CD4-positive, alpha-beta T cell treated with Interleukin-21 for 1 hour (primary cell): ENCODE measurements at places on chromosomes 11 and 22.

DNA sequence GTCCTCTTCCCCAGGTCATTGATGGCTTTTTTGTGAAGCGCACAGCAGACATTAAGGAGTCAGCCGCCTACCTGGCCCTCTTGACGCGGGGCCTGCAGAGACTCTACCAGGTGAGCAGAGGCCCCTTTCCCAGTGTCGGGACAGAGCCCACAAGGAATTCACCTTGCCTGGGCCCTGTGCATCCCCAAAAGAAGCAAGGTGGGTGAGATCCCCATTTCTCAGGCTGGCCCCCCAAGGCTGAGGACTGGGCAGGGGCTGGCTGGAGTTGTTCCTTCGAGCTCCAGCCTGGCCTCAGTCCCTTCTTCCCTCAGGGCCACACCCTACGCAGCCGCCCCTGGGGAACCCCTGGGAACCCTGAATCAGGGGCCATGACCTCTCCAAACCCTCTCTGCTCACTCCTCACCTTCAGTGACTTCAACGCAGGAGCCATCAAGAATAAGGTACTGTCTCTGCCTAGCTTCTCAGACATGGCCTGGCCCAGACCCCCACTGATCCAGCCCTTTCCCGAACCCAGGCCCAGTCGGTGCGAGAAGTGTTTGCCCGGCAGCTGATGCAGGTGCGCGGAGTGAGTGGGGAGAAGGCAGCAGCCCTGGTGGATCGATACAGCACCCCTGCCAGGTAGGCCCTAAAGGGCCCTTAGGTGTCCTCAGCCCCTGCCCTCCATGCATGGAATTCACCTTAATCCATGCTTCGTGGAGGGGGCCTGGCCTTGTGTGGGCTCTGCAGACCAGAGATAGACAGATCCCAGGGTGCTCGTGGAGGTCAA lies 4.7 kb downstream of the MUS81 start:
- no peak for DNase-seq

DNA sequence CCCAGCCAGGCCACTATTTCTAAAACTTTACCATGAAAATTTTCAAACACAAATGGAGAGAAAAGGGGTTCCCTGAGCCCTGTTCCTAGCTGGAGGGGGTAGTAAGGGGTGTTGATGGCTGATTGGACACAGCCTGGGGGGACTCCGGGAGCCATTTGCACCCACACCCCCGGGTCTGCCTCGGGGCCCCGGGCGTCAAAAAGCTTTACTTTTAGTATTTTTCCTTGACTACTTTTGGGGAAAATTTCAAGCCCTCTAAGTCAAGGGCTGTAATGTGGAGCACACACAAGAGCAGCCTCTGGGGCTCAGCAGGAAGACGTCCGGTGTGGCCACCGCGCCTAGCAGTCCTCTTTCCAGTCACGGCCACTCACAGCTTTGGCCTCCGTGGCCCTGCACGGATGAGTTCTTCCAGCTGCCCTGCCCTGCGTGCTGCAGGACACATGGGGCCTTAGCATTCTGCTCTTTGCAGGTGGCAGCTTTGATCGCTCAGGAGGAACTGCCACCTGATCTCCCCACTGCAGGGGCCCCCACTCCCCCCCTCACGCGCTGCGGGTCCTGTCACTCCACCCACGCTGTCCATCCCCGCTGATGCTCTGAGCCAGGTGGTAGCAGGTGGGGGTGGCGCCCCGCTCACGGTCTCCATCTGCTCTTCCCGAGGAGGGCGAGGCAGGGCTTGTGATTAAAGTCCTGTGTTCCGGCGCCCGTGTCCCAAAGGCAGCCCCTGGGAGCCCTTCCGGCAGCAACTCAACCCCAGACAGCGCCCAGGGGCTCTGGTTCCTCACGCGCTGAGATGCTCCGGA lies 14.4 kb downstream of the RNH1 start:
- DNase-seq: no peak

- DNase-seq: no peak
These were observed 720 bp upstream of the FAR1 start for GRCh38 chr11:13667795-13668101.

DNA sequence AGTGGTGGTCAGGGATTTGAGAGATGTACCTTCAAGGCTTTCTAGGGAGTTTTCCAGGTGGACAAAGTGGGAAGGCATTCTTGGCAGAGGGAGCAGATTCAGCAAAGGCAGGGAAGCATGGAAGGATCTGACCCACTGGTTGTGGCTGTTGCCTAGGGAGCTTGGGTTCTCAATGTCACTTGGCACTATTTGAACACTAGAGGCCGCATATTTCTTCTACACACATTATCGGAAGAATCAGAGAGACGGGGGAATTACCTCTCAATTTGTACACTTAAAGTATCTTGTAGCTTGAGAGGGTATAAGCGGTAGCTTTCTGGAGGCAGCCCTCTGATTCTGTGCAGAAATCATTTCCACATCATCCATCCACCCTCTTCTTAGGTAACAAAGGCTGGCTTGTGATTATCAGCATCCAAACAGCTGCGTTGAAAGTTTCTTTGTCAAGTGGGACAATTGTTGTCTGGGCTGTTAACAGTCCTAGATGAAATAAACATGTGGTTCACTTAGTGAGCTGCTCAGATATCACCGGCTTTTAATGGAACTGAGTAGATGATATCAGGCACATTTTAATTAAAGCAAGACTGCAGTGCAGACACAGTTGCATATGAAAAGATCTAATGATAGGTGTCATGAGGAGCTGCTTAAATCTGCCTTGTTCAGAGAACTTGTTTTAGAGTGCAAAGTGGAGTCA lies 2.6 kb downstream of the NELL1 start:
- no peak for DNase-seq

GRCh38 chr11:83727251-83727650 lies 441.1 kb upstream of the CCDC90B start:
- DNase-seq: no peak

- no peak for DNase-seq
These were observed 32.4 kb downstream of the JAM3 start for GRCh38 chr11:134101282-134101681.

- no peak for DNase-seq
These were observed 51.8 kb upstream of the KIRREL3 start for GRCh38 chr11:127052404-127052803.

DNA sequence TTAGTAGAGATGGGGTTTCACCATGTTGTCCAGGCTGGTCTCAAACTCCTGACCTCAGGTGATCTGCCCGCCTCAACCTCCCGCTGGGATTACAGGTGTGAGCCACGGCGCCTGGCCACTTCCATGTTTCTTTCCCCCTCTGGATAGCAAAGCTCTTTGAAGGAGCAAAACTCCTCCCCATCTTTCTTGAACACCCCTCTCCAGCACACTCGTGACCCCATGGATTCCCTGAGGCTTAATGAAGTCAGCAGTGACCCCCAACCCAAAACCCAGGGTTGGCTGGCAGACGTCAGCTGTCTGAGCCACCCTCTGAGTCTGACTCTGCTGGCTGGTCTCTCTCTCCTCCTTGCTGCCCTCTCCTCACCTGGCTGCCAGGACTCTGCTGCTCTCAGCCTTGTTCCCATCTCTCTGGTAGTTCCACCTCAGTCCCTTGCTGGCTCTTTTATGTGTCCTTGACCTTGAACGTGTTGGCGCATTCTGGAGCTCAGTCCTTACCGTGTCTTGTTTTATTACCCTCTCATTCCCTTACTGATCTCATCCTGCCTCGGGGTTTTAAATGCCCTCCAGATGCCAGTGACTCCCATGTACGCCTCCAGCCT lies 44.5 kb downstream of the PARVG start:
- DNase-seq: no peak

DNA sequence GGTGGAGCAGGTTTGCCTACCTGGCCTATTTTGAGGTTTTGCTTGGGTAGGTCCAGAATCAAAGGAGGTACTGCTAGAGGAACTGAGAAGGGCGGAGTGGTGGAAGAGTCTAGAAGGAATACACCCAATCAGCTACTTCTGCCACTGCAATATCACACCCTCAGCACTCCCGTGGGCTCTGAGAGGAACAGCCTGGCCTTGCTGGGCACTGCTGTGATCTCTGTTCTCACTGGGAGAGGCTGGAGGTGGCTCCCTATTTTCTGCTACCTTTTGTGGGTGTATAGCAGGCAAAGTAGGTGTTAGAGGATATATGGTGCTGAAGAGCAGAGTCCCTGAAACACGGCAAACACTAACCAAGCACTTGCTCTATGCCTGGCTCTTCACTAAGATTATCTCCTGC lies 25.0 kb upstream of the IGSF22 start:
- DNase-seq: no peak

DNA sequence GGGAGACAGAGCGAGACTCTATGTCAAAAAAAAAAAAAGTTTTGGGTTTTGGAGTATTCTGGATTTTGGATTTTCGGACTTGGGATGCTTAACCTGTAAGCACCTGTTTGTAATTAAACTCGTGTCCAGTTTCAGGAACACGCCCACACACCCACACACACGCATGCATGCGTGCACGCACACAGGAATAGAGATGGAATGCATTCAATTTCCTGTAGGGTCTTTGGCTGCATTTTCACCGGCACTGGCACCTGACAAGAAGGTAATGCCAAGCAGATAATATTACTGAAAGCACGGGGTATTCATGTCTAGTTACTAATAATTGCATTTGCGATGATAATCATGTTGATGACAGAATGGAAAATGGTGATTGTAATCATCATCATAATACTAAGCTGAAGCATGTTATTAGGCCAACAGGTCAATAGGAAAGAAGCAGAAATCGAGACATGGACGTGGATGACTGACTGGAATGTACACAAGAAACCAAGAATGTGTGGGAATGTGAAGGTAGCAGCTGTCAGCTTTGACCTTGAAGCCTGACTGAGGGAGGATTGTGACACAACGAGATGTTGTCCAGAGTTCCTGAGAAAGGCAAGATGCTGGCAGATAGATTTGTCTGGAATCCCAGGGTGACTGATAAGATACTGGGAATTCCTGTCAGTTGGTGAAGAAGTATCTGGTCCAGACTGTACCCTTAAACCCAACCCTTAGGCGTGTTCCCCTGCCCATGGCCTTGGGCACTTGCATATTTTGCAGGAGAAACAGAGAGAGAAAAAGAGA lies 108.6 kb downstream of the SYN3 start:
- DNase-seq: no peak

GRCh38 chr11:100890789-100891188 lies 203.7 kb downstream of the ARHGAP42 start:
- no peak for DNase-seq

DNA sequence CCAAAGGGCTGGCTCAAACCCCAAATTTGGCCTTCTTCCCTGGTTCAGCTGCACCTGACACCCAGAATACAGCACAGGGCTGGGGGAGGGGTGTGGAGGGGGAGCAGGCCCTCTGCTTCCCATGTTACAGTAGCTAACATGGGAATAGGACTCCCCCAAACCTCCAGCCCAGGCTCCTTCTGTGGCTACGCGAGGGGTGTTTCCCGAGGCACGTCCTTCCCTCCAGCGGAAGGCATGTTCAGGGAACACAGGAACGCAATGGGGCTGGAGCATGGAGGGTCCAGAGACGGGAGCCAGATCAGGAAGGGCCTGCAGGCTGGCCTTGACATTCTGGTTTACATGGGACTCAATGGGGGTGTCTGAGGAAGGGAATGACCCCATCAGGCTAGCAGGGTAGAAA lies 11.8 kb upstream of the IGLL1 start:
- DNase-seq: no peak

DNA sequence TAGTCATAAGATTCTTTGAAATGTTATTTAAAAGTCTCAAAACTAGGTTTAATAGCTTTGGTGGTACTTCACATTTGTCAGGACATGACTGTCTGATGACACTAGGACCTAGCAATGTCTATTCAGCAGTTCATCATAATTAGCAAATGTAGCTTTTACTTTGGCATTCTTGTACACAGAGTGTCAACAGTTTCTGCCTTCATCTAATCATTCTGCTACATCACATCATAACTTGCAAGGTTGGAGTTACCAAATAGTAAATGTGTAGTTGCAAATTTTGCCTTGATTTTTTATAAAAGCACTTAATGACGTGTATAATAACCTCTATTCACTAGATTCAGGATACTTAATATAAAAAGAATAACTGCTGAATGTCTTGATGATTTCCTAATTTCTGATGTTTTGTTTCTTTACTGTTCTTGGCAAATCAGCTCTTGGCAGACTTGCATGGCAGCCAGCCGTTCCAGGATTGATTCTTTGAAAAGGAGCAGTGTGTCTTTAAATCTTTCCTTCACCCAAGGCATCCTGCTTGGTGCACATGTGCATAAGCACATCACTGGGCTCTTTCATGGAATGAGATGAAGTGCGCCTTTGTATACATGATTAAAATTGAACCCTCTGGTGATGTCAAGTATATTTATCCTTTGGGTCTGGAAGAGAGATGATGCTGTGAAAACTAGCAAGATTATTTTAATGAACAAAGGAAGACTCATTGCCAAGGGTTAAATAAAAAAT lies 12.2 kb downstream of the FBXO7 start:
- DNase-seq: no peak

DNA sequence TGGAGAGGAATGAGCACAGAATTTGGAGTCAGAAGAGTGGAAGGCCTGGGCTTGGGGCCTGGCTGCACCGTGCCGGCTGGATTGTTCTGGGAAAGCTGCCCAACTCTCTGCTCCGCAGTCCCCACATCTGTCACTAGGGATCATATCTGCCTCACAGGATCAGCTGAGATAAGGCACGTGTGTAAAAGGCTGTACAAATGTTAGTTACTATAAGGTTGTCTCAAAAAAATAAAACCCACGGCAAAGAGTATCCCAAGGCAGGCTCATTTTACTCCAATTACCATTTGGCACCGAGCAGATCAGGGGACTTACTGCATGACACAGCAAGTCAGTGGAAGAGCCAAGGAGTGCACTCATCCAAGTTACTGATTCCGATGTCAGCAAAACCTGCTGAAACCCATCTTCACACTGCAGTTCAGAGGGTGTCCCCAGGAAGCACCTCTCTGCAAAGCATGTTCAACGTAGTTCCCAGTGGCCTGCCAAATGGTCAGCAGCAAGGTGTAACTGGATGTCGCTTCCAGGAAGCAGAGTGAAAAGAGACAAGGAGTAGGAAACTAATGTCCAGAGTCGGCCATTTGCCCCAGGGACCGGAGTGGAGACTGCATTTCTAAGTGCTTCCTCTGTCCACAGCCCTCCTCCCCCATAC lies 18.1 kb upstream of the MRTFA start:
- no peak for DNase-seq

DNA sequence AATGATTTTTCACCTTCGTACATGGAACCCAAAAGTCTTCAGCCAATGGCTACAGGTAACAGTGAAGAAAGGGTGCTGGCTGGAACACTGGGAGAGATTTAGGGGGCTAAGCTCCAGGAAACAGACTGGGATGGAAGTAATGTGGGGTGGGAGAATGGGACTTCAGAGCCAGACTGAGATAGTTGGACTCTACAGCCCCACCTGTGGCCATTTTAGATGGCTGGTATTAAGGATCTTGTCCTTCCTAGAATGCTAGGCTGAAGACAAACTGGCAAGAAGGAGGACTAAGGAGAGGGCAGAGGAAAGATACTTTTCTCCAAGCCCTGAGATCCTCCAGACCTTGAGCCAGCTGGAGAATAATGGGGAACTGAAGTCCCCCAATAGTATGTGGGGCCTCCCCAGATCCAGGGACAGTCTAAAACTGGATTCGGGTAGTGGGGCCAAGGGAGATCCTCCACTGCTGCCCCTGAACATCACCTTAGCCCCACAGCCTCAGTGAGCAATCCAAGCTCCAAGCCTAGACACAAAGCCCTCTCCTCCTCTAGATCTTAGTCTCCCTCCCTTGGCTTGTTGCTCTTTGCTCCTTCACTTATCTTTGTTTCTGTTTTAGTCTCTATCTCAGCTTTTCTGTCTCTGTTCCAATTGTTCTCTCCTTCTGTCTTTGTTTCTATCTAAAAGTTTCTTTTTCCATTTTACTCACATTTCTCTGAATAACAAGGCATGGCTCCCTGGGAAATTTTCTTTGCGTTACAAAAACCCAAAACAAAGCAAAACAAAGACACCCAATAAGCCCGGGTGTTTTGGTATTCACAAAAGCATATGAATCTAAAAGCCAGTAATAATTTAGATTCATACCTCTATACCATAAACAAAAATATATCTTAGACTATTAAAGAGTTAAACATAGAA lies 16.2 kb upstream of the RRAS2 start:
- no peak for DNase-seq

GRCh38 chr22:35882211-35883030 lies 146.2 kb downstream of the RBFOX2 start:
- DNase-seq: no peak
